ENCODE measurements at places on chromosomes 1 and 21.
A peak's percentile ranks its signal among the peaks of the same experiment; 100 is the strongest.

DNA sequence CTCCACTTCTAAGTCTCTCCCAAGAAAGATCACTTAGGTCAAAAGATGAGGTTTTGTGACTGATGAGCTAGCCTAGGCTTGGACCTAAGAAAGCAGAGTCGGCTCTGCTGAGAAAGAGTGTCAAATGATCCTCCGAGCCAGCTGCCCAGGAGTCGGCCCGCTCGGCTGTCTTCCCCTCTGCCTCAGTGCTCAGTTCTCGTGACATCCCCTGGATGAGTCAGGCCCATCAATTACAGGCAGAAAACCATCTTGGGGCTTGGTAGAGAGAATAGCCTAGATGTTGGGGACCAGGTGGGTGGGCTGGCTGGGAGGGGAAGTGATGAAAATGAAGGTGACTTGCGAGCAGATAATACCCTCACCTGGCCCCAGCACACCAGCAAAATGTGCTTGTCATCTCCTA, 60.5 kb downstream of the SLC66A1 start:
- DNase-seq, result no peak

DNA sequence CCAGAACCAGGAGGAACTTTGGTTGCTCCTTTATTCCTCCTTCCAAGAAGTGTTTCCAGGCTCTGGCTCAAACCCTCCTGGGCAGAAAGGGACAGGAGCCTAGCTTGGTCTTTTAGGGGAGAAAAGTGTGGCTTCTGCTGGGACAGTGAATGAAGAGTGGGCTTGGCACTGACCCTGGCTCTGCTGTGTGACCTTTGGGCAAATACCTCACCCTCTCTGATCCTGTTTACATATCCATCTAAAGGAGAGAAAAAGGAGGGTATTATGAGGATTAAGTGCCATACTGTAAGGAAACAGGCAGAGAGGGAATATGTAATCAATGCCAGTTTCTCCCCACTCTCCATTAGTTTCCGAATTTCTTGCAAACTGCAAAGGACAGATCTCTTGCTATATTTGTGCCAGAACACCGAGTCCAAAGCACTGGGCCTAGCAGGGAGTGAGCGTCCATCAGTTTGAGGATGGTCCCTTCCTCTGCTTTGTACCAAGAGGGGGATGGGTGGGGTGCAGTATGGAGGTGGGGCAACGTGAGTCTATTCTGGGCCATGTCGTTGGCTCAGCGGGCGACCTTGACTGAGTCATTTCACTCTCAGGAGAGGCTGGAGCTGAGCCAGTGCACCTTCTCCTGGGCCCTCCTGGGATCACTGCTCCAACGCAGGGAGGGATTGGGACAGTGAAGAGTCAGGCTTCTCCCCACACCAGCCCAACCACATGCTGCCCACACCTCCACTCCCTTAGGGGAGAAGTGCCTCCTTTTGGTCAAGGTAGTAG, 38.4 kb downstream of the IGSF21 start:
- no peak for DNase-seq

DNA sequence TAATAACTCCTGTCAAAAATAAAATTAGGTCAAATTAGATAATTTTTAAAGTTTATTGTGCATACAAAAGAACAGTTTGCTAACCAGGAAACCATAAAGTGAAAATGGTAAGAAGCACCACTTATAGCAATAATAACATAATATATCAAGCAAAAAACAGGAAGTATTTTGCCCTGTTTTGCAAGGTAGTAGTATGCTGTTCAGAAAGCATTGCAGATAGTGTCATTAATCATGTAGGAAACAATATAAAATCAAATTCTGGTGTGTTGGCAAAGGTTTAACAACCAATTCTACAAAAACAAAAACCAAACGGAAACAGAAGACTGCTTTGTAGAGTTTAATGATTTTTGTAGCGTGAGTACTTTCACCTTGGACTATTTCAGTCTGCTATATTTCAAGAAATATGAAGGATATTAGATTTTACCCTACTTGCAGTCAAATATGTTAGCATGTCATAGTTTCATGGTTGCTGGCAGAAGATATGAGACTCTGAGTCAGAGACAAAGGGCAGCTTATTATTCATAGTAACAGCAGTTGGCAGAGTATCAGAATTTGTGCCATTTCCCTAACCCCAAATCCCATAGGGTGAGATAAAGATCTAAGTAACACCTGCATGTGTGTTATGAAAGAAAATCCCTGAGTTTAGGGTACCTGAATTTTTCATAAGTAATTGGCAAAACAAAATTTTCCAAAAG, 729.0 kb upstream of the BRINP3 start:
- DNase-seq, result no peak

GRCh38 chr1:228154021-228154669, 4.4 kb downstream of the GJC2 start:
- DNase-seq, result no peak

- no peak for DNase-seq
Measured at GRCh38 chr1:159168043-159168442, 3.4 kb upstream of the CADM3 start.

DNA sequence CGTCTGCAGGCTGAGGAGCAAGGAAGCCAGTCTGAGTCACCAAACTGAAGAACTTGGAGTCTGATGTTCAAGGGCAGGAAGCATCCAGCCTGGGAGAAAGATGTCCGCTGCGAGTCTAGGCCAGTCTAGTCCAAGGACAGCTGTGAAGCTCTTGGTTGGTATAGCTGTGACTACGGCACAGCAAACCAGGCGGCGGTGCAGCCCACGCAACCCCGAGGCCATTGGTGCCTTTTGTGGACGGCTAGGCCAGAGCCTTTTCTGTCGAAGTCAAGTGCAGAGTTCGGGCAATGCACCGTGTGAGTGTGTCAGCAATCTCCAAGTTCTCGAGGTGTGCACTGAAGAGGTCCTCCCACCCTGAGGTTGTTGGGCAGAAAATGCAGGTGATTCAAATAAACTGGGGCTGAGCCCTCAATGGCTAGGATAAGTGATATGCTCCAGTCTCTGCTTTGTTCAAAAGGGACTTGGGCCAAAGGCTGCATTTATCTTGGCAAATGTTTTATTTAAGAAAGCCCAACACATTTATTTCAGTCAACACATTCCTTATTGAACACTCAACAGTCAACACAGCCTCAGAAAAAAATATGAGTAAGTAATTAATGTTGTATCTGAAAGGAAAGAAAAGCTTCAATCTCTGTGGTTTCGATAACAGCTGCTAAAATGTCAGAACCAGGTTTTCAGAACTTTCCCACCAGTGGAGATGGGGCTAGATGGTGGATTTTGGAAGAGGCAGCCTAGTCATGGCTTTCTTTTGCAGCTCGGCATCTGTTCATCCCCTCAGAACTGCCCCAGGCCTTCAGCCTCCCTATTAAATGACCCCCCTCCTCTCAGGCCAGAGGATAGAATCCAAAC, 78.1 kb upstream of the COX20 start:
- DNase-seq, result no peak

- DNase-seq, result no peak
Measured at GRCh38 chr1:242242983-242243382, 244.1 kb upstream of the MAP1LC3C start.

DNA sequence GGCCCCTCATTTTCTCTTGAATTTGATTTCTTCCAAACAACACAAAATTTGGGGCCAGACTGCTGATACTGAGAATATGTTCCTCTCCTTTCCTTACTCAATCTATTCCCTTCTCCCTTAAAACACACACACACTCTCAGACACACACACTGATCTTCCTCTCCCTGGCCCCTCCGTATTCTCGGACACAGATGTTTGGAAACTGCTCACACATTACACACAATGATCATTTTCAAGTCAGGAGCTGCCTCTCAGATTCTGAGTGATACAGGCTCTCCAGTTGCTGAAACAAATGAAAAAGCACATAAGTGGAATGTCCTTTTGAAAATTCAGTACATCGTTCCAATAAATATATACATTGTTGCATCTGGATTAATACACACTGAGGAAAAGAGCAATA, 161.3 kb downstream of the CLEC20A start:
- no peak for DNase-seq

DNA sequence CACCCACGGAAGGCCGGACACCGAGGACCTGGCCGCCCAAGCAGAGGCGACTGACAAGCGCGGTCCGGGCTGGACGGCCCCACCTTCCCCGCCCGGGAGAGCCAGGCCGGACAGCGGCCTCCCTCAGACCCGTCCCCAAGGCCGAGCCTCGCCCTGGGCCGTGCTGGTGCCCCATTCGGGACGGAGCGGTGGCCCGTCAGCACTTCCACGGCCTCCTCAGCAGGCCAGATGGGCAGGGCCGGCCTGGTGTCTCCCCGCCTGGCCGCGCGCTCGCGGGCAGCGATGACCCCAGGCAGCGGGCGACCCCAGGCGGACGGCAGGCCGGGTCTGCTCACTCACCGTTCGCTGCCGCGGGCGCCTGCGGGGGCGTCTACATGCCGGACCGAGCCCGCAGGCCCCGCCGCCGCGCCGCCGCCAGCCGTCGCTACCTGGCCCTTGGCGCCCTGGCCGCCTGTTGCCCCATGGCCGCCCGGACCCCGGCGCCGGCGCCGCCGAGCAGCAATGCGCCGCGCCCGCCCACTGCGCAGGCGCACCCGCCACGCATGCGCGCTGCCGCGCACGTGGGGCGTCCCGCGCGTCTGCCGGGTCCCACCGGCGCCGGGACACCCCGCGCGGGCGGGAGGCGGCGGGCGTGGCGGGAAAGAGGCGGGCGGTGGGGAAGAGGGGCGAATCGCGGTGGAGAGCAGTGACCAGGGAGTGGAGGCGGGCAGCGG, at the start of gene NADK:
NADK (minus strand) TSS at position 521 of the 713 bp plus-strand sequence. CDS start 13,064 bp downstream, outside the sequence.
- DNase-seq, result peak; percentile 87

GRCh38 chr1:171379846-171380245, 65.9 kb downstream of the FMO4 start:
- no peak for DNase-seq

DNA sequence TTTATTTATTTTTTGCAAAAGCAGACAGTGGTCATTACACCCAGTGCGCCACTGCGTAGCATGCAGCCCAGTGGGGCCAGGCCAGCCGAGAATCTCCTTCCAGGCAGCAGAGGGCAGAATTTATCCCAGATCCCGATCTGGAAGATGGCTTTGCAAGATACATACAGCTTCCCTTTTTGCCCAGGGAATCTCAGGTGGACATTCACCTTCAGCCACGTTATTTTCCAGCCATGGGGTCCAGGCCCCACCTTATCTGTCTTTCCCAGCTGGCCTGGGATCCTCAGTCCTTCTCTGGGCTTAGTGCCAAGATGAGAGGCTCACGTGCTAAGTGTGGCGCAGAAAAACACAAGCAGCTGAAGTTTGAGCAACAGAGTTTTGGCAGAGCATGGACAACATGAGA, 123.6 kb downstream of the AJAP1 start:
- peak; percentile 27 for DNase-seq

- DNase-seq, result no peak
Measured at GRCh38 chr21:45918835-45919447, 62.6 kb upstream of the COL6A1 start.

DNA sequence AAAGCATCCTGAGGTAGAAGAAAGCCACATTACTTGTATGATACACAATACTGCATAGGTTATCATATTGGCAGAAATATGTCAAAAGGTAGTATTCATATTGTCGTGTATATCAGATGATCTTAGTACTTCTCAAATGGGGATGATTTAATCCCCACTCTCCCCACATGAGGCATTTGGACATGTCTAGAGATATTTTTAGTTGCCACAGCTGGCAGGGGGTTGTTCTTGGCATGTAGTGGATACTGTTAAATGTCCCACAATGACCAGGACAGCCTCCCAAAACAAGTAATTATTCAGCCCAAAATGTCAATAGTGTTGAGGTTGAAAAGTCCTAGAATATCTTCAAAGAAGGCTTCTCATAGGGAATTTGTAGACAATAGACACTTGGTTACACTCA, 162.8 kb downstream of the NEGR1 start:
- no peak for DNase-seq

- no peak for DNase-seq
Measured at GRCh38 chr1:173175514-173176145, 31.5 kb downstream of the TNFSF4 start.

DNA sequence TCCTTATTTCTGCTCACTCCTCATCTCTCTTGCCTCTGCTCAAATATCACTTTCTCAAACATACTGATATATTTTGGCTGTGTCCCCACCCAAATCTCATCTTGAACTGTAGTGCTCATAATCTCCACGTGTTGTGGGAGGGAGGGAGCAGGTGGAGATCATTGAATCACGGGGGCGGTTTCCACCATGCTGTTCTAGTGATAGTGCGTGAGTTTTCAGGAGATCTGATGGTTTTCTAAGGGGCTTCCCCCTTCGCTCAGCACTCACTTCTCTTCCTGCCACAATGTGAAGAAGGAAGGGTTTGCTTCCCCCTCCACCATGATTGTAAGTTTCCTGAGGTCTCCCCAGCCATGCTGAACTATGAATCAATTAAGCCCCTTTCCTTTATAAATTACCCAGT, 26.6 kb downstream of the ZBTB8OS start:
- no peak for DNase-seq

- no peak for DNase-seq
Measured at GRCh38 chr1:200972985-200973742, 50.4 kb downstream of the KIF21B start.

DNA sequence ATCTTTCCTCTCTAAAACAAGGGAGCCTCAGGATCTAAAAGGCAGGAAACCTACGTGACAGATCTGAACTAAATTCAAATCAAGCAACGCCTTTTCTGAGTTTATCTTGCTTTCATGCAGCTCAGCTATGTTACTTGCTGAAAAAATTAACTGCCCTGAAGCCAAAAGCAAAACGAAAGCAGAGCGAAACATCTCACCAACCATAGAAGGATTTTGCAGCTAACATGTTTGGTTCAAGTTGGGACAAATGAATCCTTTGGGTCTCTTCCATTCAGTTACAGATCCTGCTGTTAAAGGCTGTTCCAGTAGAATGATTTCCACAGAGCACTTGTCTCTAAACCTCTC, 482 bp downstream of the SLC2A5 start:
- DNase-seq, result peak; percentile 59

GRCh38 chr1:233114159-233114558, 163.7 kb downstream of the NTPCR start:
- DNase-seq, result peak; percentile 12

DNA sequence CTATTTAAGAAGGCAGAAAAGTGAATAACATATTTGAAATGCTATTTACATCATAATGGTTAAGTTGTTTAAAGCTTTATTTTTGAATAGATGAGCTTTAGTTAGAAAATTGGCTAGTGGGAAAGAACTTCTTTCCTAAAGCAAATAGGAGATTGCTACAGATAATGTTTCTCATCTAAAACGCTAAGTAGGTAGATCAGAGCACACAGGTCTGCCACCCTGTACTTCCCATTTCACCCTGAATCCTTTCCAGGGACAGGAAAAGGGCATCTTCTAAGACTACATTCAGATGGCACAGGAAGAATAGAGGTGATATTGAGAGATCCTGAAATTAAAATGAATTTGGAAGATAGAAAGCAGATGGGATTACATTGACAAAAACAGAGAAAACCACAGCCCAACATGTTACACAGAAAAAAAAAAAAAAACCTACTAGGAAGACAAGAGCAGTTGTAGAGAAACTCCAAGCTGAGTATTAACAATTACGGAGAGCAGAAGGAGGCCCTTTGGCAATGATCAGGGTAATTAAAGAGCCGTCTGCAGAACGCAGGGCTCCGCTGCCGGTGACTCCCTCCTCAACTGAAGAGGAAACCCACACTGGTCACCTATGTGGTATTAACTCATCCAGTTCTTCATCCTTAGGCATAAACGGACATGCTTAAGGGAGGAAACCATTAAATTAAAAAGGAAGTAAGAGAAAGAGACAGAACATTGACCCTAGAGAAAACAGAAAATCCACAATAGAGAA, 53.6 kb upstream of the MAP10 start:
- no peak for DNase-seq

- no peak for DNase-seq
Measured at GRCh38 chr1:243503155-243503554, 247.3 kb downstream of the SDCCAG8 start.
